ENCODE measurements at places on chromosomes 16 and 17.

DNA sequence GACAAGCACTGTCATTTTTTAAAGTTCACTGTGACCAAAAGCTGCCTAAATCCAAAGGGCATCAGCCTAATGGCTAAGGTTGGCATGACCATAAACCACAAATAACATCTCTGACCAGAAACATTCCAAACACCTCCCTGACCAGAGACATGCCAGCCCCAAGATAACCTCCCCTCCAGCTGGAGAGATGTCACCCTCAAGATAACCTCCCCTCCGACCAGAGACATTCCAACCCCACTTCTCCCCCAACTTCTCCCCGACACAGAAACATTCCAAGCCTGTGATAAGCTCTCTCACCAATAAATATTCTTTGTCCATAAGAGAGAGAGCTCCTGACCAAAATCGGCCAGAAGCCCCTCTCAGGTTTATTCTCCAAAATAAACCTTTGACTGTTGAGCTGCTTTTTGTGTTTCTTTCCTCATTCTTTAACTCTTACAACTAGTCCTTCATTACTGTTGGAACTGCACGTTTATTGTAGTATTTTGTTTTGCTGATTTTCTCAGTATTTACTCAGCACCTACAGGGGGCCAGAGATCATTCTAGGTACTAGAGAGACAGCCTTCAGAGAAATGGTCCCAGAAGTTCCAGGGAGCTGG is 325.6 kb downstream of the SLC39A11 start:
- no peak for DNase-seq

- no peak for DNase-seq
Observed at GRCh38 chr17:76428511-76428910, 24.4 kb downstream of the UBE2O start.

DNA sequence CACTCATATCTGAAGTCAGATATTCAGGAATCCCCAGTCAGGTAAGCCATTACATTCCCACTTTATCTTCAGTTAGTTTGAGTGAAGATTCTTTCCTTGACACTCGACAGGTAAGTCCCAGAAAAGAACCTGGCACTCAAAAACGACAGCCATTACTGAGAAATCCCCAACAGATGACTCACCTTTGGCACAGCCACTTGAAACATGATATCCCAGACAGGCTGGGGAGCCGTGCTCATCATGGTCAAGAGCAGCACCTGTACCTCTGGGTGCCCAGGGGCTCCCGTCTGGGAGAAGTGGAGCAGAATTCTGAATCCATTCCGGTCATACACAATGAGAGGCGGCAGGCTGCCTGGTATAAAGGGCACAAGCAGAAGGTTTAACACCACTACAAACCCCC is 16.8 kb upstream of the COG7 start:
- DNase-seq: no peak

DNA sequence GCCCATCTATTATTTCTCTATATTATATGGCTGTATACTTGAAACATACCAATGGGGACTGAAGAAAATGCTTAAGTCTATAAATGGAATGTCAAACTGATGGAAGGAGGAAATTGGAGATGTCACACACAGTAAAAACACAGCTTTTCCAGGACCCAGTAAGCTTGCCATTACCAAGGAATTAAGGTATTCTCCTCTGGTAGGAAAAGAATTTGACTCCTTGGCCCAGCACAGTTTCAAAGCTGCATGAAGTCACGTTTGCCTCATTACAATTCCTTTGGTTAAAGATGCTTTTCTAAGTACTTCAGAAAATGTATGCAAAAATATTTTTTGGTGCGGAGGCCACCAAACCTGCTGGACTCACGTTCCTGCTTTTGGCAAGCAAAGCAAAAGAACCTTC is 48.5 kb downstream of the CDH13 start:
- no peak for DNase-seq

Measured in stimulated activated CD8-positive, alpha-beta memory T cell treated with anti-CD3 and anti-CD28 coated beads, Interleukin-2, amount 100 ng/mL, for 48 hours (primary cell).